Hematopoietic multipotent progenitor cell treated with erythropoietin and hydrocortisone succinate and interleukin-3 and kit ligand, for 8 days (in vitro differentiated cells): ENCODE measurements at places on chromosomes 4 and X.

GRCh38 chrX:7062276-7062675 lies 85.2 kb upstream of the STS start:
- no peak for DNase-seq

- no peak for DNase-seq
Observed at GRCh38 chr4:1331591-1332353, 15.2 kb upstream of the UVSSA start.

- DNase-seq: no peak
Observed at GRCh38 chr4:164596927-164597326, 157.0 kb upstream of the SMIM31 start.

DNA sequence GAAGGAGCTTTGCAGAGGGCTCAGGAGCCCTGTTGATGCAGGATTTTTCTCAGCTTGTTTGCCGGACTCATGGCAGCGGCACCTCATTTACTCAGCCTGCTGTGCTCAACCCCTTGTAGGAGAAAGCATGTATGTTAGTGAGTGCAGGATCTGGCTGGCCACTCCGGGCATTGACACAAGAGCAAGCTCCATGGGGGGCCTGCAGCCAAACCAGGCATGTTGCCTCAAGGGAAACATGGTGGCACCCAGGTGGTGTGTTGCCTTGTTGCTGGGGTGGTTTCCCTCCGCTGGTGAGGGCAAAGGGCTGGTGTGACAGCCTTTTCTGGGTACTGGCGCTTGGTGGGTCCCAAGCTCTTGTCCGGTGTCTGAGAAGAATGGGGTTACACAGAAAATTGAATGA lies 189.3 kb upstream of the ANXA3 start:
- DNase-seq: no peak

DNA sequence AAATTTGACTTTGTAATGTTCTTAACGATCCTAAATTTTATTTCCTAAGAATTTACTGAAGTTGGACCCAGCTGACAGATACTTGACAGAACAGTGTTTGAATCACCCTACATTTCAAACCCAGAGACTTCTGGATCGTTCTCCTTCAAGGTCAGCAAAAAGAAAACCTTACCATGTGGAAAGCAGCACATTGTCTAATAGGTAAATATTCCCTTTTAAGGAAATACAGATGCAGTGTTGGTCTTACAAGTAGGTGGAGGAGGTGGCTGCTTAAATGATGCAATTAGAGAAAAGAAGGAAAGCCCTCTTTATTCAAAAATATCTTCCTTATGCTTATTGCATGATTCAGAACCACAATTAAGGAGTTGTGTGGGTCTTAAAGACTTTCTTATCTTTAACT lies 73.5 kb downstream of the RS1 start:
- DNase-seq: no peak

DNA sequence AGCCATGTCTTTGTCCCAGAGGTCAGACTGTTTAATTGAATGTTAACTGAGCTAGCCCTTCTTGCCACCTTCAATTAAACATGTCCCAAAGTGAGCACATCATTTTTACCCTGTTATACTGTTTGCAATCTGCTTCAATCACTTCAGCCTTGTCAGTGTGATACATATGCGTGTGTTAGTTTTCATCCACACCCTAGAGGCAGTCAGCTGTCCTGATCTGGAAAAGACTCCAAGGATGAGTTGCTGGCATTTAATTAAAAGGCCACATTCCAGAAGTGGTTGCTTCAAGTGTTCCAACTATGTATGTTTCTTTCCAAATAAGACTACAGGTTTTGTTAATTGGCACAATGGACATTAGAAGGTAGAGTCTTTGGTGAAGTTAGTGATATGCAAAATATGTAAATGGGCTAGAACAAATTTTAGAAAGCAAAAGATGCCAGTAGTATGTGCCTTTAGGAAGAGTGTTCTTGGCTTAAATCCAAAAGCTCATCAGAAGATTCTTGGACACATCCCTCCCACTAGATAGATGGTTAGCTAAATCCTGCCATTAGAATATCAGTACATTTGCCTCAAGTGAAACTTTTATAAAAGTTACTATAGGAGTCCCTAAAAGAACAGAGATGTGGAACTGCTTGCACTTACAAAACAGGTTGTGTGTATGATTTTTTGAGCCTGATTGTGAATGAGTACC lies 79.5 kb upstream of the SLIT2 start:
- DNase-seq: no peak

GRCh38 chrX:21266949-21267348 lies 107.3 kb upstream of the CNKSR2 start:
- no peak for DNase-seq

- DNase-seq: no peak
Observed at GRCh38 chr4:81631958-81632441, 160.3 kb upstream of the RASGEF1B start.

GRCh38 chr4:120664851-120665250 lies 257.7 kb downstream of the PRDM5 start:
- DNase-seq: no peak

DNA sequence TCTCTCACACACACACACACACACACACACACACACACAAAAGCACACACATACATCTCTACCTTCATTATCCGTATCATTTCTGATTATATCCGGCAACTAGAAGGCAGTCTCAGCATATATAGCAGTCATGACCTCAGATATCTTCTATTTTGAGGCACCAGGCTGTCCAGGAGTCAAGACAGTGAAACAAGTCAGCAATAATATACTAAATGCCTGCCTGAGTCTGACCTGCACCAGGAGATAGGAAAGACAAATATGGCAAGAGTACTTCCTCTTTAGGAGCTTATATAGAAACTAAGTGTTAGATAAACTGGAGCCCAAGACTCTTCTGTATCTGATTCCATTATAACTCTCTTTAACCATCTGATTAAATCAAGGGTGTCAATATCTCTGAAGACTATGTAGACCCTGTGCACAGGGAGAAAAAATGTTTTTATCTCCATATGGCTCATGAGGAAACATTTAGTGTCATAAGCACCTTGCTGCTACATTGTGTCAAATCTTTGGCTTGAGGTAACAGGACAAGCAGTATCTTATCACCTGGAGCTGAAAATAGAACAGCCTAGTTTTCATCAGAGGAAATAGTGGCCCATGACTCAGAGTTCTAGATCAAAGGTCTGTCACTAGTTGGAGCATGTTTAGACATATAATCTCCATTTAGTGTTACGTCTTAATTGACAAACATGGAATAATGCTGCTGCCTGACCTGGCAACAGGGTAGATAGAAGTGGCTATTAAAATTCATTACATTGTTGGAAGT lies 27.0 kb upstream of the FAM47B start:
- DNase-seq: no peak

- no peak for DNase-seq
Observed at GRCh38 chrX:42809569-42809968, 31.6 kb upstream of the PPP1R2C start.

GRCh38 chr4:153791746-153792617 lies 3.1 kb upstream of the SFRP2 start:
- peak; percentile 8 for DNase-seq

GRCh38 chr4:145956288-145956890 lies 17.8 kb upstream of the ZNF827 start:
- peak; percentile 65 for DNase-seq

GRCh38 chrX:66074920-66075879 lies 35.3 kb upstream of the VSIG4 start:
- peak; percentile 9 for DNase-seq

DNA sequence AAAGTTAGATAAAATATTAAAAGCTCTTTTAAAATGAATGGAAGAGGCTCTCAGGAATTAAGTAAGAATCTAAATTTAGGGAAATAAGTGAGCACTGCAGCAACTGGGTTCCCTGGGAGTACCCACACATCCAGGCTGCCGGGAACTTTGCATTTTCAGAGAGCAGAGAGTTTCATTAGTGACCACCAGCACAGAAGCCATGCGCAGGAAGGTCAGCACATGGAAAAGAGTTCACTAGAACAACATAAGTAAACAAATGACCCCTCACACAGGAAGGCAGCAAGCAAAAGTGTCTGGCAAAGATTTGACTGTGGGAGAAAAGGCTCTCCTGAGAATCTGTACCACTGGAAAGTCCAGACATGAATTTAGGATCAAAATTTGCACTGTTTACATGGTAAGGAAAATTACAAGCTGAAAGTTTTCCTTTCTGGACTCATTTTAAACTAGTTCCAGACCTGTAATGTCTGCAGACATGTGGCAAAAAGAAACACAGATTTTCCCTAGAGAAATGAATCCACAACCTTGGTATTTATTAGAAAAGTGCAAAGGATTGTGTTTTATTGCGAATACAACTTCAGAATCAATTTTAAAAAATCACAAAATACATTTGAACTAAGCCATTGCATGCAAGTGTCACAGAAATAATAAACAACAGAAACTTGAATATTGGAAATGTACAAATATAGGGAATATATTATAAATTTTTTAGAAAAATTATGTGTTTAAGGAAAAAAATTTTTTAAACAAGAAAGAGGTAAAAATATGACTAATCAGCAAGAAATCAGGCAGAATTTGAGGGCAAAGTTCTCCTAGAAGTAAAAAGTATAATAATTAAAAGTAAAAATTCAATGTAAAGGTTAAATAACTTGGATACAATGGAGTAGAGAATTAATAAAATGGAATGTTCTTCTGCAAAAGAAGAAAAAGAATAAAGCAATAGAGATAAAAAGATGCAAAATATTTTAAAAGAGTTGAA lies 18.4 kb upstream of the MYOZ2 start:
- DNase-seq: no peak

DNA sequence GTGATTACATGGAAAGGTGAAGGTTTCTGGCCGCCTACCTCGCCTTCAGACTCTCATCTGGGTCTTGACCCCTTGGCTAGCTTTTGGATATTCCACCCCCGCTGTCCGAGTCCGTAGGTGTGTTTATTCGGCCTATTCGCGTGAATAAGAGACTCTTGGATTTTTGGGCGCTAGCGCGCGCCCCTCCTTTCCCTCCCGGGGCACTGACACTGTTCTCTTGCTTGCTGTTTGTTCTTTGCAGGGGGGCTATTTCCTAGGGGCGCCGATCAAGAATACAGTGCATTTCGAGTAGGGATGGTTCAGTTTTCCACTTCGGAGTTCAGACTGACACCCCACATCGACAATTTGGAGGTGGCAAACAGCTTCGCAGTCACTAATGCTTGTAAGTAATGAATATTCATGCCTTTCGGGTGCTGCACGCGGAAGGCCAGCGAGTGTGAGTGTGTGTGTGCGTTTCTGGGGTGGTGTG lies 932 bp downstream of the GRIA2 start:
- no peak for DNase-seq

GRCh38 chr4:2823671-2824328 lies 19.8 kb upstream of the ADD1 start:
- DNase-seq: no peak

DNA sequence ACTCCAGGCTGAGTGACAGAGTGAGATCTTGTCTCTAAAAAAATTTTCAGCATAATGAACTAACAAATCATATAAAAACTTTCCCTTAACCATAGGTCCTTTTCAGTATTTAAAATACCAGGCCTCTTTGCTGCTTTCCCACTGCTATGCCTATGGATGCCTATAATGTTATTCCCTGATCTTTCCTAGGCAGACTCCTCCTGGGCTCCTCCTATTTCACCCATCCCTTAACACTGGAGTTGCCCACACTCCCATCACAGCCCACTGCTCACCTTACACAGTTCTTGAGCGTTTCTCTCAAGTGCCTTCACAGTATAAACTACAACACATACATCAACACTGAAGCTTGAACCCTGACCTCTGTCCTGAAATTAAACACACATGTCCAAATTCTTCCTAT lies 31.6 kb downstream of the PAPSS1 start:
- DNase-seq: no peak

- DNase-seq: peak; percentile 62
Observed at GRCh38 chrX:1657367-1658070, 42.7 kb downstream of the ASMT start.

DNA sequence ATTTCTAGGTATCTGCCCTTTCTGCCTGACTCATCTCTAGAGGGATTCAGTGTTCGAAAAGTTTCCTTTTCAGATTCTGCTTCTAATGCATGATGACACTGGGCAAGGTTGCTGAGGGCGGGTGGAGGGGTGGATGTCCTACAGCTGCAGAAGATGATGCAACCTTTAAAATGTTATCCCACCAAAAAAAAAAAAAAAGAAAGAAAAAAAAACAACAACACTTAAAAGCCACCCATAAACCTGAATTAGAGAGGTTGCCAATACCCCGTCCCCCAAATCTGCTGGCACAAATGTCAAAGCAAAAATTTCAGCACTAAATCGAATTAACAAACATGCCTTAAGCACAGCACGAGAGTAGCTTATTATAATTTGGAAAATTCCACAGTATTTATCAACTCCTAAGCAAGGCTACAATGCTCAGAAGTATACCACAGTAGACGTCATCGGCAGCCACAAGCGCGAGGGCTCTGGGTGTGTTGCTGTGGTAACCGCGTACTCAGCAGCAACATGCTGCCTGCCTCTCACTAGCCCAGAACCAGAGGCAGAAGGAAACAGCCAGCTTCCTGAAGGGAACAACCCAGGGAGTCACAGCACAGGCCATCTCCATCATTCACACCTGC lies 167.5 kb upstream of the MAP3K15 start:
- peak; percentile 38 for DNase-seq

GRCh38 chrX:154840856-154841255 lies 6.4 kb upstream of the SMIM9 start:
- peak; percentile 77 for DNase-seq

- DNase-seq: no peak
Observed at GRCh38 chr4:39889226-39889625, 88.5 kb downstream of the PDS5A start.

- DNase-seq: peak; percentile 46
Observed at GRCh38 chrX:104172788-104173187, 6.5 kb downstream of the FAM199X start.

DNA sequence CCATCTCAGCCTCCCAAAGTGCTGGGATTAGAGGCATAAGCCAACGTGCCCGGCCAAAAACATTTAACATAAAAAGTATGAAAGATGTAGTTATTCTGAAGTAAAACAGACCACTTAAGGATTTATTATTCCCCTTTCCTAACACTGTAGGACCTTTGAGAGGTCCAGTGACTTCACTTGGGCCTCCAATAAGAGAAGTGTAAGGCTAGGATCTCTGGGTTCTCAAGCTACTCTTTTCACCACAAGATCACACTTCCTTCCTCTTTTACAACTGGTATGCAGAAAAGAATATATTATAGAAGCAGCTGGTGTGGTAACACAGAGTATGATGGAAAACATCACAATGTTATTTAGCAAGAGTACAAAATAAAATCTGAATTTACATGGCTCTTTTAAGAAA lies 30.2 kb upstream of the CCNG2 start:
- DNase-seq: peak; percentile 53
